ENCODE measurements at places on chromosomes 4 and X.

GRCh38 chrX:5307416-5307815 is 921.3 kb downstream of the NLGN4X start:
- no peak for DNase-seq

DNA sequence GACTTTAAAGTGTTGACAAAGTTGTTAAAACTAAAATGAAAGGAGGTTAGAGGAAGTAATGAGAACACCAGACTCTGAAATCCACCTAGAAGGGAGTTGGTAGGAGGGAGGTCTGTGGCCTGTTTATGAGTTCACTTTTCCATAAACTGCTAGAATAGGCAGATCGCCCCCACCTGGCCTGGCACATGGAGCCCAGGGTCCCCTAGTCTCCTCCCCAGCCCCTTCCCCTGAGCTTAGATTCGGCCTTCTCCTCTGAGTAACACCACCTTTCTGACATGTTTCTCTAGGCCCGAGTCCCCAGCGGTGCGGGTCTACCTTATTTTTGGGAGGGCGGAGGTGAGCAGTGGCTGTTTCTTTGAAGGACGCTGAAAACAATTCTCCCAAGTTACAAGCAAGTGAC is 54.5 kb upstream of the FAT1 start:
- DNase-seq: no peak

DNA sequence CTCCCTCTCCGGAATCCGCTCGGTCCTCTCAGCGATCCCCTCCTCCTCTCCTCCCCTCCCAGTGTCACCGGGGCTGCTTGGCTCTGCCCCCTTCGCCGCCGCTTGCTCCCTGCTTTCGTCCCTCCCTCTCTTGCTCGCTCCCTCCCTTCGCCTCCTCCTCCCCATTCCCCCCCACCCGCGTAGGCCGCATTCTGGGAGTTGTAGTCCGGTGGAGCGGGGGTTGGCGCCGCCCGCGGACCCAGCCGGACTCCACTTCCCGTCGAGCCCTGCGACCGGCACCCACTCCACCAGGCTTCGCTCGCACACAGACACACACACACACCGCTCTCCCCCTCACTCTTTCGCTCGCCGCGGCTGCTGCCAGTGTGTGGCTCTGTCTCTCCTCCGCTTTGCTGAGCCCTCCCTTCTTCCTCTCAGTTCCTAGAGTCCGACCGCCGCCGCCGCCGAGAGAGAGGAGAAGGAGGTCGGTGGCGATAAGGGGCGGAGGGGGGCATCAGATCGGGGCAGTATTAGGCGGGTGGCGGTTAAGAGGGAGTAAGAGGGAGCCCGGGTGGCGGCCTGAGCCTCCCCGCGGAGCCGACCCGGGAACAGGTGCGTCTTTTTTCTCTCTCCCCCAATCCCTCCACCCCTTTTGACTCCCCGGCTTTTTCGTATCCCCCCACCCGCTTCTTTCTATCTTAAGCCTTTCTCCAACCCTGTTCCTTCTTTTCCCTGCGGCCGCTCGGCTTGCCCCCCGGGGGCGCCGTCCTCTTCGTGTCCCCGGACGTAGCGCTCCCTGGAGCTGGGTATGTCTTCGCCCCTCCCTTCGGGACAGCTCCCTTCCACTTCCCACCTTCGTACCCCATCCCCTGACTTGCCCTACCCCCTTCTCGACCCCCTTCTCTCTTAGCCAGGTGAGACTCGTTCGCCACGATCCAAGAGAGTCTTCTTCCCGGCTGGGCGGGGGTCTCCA is at the start of gene BCORL1:
TSS of gene BCORL1 (plus strand) at position 336 of the 952 bp plus-strand sequence. CDS start 22,597 bp downstream, outside the sequence.
- peak; percentile 93 for DNase-seq

- peak; percentile 76 for DNase-seq
Observed at GRCh38 chr4:1693131-1693896, 9.2 kb upstream of the FAM53A start.

DNA sequence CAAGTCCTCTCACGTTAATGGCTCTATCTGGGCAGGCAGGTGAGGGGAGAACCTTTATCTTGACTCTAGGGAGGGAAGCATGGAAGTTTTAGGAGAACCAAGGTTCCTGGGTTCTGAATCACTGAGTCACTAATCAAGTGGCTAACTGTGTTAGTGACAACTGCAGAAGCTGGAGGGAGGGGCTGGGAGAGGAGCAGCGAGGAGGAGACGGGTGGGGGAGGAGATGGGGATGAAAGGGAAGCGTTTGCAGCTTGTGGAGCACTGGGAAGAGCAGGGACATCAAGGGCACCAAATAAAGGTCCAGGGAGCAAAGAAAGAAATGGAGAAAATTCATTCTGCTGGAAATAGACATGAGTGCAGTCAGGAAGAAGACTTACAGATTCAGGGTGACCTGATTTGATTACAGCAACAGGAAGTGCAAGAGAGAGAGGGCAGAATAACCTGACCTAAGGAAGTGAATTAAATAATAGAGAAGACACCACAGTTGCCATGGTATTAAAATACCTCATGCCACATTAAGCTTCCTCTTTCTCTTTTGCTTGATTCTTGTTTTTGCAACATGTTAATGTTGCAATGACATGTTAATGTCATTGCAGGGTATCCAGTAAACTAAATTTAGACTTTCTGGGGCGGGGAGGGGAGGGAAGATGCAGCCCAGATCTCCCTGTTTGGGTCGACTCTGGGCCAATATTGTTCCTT is 4.5 kb upstream of the SETD7 start:
- DNase-seq: no peak

GRCh38 chrX:65841263-65841662 is 173.8 kb downstream of the MSN start:
- DNase-seq: no peak

- DNase-seq: peak; percentile 14
Observed at GRCh38 chrX:110853610-110854009, 58.0 kb upstream of the CHRDL1 start.

GRCh38 chrX:136204571-136204970 is 46.6 kb downstream of the MAP7D3 start:
- DNase-seq: peak; percentile 77

DNA sequence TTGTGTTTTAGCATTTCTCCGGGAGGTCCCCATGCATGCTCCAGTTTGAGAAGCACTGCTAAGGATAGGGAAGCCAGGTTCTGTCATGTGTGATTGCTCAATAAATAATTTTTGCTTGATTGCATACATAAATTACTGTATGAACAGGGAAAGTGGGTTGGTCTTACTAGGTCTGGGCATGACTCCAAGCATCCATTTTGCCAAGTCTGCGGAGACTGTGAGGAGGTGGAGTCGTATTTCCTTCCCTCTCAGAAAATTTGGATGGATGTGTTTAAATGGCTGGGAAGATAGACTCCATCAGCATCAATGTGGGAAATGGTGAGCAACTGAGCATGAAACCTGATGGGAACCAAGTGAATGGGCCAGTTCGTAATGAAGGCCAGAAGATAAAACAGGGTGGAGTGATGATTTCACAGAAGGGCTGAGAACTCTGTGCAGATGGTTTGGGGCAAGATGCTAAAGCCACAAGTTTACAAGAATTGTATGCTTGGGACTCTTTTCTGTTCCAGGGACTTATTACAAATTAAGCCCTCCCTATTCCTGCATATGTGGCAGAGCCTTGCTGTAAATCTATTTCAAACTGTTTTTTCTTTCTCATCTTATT is 84.1 kb downstream of the NHS start:
- peak; percentile 65 for DNase-seq

DNA sequence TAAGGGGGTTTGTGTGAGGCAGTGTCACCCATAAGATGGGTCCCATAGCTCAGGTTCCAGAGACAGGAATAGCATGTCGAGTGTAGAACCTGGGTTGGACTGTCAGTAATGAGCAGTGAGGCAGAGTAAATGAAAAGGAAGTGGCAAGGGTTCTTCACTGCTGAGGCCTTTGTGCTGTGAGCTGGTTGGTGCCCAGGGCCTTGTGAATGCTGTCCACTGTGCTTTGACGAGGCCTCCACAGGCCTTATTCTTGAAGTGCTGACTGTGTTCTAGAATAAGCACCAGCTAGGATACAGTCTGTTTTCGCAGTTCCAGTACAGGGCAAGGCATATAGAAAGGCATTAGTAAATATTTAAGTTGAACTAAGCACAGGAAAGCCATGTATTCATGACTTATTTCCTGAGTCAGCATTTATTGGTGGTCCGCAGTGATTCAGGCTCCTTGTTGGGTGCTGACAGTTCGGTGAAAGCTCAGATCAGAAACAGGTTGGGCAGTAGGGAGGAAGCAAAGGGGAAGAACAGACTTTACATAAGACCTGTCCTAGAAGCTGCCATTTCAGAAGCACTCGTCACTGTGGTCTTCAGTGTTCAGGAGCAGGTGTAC is 25.6 kb upstream of the TADA2B start:
- no peak for DNase-seq

DNA sequence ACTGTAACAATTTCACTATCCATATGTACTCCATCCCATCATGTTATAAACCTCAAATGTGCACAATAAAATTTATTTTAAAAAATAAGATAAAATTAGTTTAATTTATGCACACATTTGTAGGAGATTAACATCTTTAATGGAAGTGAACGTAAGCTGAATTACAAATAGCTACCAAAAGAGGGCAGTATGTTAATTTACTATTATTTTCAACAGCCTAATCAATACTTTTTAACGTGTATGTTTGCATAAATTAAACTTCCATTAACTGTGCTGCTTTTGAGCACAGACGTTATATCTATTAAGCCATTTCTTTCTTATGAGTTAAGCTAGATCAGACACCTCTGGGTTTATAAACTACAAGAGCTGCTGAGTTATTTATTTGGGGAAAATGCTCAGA is 56.5 kb upstream of the PHKA2 start:
- DNase-seq: peak; percentile 2

GRCh38 chr4:103054030-103054429 is 22.5 kb downstream of the SLC9B2 start:
- DNase-seq: no peak

GRCh38 chr4:70901984-70902576 is at the start of gene MOB1B:
Gene MOB1B (plus strand): TSS chr4:70902369. CDS start chr4:70902537, 168 bp downstream.
- peak; percentile 90 for DNase-seq

GRCh38 chr4:39559626-39560025 is 32.4 kb upstream of the UGDH start:
- DNase-seq: no peak

- DNase-seq: no peak
Observed at GRCh38 chr4:17933126-17933525, 88.4 kb downstream of the LCORL start.

- DNase-seq: no peak
Observed at GRCh38 chrX:139086246-139086645, 374.7 kb upstream of the FGF13 start.

- no peak for DNase-seq
Observed at GRCh38 chr4:2251795-2252529, 9.9 kb downstream of the MXD4 start.

- peak; percentile 79 for DNase-seq
Observed at GRCh38 chrX:65668377-65669310, 1.2 kb downstream of the MSN start.

DNA sequence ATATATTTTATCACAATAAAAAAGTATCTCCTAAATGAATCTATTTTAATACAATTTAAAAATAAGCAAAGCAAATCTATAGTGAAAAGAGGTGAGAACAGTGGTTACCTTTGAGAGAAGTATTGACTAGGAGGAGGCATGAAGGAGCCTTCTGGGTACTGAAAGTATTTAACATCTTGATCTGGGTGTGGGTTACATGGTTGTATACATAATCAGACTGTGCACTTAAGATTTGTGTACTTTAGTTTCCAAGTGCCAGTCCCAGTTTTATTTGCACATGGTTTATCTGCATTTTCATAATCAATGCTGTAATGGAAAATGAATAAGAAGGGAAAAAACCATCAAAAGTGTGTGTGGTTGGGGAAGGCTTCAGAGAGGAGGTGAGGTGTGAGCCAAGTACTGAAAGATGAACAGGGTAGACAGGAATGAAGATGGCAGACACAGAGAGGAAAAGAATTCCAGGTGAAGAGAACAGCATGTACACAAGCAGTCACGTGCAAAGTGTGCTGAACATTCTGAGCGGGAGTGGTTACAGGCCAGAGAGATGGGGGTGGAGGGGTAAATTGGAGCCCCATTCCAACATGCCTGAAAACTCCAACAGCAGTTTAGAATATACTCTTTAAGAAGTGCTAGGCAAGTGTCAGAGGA is 14.6 kb downstream of the MAP7D2 start:
- DNase-seq: no peak

- DNase-seq: no peak
Observed at GRCh38 chr4:76023389-76023788, at the start of gene CXCL10. Gene CXCL10 (minus strand): TSS chr4:76023497. CDS start chr4:76023431, 66 bp downstream.

DNA sequence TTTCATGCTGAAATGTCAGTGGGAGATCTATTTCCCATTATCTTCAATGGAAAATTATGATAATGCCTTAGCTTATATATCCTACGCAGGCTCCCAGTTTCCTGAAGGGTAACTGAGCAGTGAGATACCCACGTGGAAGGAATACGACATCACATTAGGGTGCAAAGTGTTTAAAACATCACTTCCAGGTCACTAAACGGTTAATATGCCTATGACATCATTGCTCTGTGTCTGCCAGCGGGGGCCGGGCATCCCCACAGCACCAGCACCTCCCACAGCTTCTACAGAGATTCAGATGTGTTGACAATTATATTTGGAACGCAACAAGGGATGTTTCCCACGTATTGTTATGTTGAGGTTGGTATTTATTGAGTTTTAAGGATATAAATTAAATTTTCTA is 27.1 kb downstream of the TMEM271 start:
- DNase-seq: no peak

GRCh38 chr4:105598787-105599186 is 46.4 kb downstream of the ARHGEF38 start:
- no peak for DNase-seq

GRCh38 chrX:43974741-43975465 is 1.7 kb upstream of the NDP start:
- no peak for DNase-seq

GRCh38 chrX:120857240-120857639 is 18.4 kb downstream of the CT47B1 start:
- no peak for DNase-seq

- no peak for DNase-seq
Observed at GRCh38 chr4:150476776-150477175, 105.2 kb upstream of the MAB21L2 start.

DNA sequence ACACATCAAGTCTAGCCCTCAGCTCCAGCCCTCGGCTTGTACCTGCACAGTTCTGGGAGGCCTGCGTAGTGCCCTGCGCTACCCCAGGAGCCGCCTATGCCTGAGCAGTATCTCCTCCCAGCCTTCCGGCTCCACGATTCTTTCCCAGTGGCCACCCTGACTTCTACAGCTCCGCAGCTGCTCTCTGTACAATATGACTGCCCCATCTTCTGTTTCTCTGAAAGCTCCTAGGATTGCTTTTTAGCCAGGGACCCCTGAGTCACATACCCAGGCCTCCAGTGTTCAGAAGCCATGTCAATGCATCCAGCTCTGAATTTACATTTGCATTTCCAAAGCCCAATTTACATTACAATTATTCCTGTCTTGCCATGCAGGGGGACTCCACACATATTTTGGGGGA is 135.5 kb downstream of the PJA1 start:
- no peak for DNase-seq

- peak; percentile 37 for DNase-seq
Observed at GRCh38 chr4:84493092-84493850, 5.8 kb downstream of the NKX6-1 start.

GRCh38 chrX:47030339-47030738 is 47.9 kb upstream of the RGN start:
- peak; percentile 73 for DNase-seq
